ENCODE measurements at places on chromosomes 7 and 10.

GRCh38 chr10:75444781-75445386, 13.5 kb downstream of the LRMDA start:
- DNase-seq: no peak

GRCh38 chr7:26081638-26082037, 70.4 kb upstream of the NFE2L3 start:
- DNase-seq: no peak

GRCh38 chr10:69807696-69808095, 6.0 kb downstream of the COL13A1 start:
- DNase-seq: no peak

GRCh38 chr10:70052462-70053217, at the start of gene MACROH2A2:
Gene MACROH2A2 (plus strand): TSS chr10:70052846. CDS start chr10:70075659, 22,813 bp downstream.
- DNase-seq: peak; percentile 35

GRCh38 chr10:34288634-34289033, 526.5 kb downstream of the PARD3 start:
- no peak for DNase-seq

DNA sequence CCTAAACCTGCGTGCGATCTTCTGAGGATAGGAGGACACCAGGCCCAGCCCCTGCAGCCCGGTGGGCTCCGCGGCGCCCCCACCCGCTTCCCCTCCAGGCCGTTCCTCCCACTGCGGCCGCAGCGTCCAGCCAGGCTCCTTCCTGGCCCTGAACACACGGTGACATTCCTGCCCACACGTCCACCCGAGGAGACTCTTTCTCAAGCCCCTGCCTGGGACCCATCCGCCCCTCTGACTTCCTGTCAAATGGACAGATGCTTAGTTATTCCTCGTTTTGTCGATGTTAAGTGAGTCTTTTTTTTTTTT, 32.4 kb upstream of the RNF32 start:
- DNase-seq: no peak

GRCh38 chr10:129968853-129969183, 4.7 kb upstream of the EBF3 start:
- DNase-seq: no peak

- peak; percentile 4 for DNase-seq
Observed at GRCh38 chr10:25725917-25726716, 207.9 kb upstream of the MYO3A start.

DNA sequence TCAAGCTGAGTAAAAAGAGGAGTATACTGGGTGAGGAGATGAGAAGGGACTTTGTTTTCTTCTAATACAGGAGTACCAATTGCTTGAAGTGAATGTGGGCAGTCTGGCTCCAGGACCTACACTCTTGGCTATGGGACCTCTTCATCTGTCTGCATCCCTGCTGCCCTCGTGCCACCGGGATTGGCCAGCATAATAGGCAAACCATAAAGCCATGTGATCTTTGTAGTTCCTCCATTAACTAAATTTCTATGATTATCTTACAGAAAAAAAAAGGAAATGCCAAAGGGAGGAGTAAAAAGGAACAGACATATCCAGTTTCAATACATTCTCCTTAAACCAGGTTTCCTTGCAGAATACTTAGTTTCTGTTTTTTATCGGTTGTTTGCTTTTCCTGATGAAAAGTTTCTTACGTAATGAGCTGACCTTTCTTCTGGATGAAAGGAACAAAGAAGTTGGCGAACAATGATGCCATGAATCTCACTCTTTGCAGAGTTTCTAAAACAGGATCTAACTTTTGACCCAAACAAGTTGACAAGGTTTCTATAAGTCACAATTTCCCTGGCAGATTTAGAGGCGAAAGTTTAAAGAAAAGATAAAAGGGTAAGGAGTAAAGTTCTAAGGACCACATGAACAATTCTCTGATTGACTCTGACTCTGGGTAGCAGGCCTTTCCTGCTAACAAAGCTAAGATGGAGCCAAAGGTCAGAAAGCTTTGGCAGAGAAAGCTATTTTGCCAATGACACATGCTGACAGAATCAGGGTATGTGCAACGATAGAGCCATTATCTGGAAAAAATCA, 54.1 kb downstream of the LAMB1 start:
- DNase-seq: peak; percentile 77

DNA sequence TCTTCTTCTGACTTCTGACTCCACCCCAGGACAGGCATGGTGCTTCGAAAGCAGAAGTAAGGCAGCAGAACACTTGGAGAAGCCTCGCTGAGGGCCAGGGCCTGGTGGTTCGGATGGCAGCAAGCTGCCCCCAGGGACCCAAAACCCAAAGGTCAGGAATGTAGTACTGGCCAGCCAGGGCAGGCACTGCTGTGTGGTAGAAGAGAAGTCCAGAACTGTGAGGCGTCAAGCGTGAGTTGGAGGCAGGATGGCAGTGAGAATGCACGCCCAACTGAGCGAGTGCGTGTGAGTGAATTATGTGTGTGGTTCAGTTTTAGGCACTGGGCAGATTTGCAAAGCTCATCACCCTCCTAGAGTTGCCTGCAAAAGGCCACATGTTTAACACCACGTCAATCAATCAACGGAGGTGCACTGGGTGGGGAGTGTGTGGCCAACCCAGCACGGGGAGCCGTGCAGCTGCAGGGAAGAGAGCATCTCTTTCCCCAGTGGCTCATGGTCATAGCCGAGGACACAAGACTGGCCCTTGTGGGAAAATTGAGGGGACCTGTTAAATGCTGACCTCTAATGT, 144.3 kb downstream of the KCNMA1 start:
- no peak for DNase-seq

DNA sequence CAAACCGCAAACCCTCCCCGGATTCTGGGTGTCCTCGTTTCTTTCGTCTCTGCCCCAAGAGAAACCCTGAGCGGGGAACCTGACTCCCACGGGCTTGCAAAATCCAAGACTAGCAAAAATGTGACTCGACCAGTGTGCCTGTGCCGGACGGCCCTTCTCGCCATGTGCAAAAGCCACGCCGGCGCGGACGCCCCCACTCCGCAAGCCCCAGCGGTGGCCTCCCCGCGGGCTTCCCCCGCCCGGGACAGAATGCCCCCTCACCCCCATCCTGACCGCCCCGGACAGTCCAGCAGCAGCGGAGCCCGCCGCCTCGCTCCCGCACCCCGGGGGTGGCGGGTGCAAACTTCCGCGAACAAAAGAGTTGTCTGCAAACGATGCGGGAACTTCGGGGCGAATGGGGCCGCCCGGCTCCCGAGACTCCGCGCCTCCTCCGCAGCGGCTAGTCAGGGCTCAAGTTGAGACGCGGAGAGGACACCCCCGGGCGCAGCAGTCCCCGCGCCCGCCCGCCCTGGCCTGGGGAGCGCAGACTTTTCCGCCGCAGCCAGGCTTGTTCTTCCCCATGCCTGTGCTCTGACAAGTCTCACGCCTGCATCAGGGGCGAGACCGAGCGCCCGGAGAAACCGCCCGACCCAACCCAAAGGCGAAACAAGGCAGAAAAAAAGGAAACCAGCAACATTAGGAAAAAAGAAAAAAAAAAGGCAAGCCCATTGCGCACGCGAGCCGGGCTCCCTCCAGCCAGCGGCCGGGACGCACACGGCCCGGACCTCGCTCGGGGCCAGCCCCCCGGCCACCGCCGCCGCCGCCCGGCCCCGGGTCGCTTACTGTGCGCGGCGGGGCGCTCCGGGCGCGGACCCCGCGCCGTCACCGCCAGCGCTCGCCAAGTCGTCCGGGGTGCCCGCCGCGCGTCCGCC, 732 bp downstream of the FAM53B start:
- no peak for DNase-seq

- no peak for DNase-seq
Observed at GRCh38 chr10:38027986-38028385, 17.5 kb downstream of the ZNF33A start.

DNA sequence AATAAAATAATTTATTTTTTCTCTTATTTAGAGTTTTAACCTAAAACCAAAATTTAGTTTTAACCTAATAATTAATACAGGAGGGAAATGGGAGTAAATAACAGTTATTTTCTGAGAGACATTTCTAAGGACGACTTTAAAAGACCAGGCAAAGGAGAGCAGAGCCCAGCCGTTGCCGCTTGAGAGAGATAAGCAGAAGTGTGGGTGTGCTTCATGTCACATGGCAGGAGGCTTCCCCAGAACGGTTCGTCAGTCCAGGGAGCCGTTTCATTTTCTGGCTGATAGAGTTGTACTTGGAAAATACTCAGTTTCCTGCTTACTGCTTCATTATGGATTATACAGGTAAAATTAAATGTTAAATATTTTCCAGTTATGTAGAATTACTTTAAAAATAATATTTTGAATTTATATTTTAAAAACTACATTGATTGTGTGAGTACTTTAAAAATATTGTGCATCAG, 61.4 kb downstream of the ST7 start:
- no peak for DNase-seq

DNA sequence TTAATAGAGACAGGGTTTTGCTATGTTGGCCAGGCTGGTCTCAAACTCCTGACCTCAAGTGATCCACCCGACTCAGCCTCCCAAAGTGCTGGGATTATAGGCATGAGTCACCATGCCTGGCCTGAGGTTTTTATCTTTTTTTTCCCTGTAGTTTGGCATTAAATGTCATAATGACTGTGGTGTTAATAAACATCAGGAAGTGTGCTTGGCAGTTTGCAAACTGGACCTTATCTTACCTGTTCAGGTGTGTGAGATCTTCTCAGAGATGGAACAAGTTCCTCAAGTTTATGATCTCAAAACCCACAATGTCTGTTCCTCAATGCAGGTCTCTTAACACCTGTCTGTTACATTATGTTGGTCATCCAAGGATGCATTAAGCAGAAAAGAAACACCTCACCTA, 80.0 kb downstream of the ARID5B start:
- DNase-seq: no peak

DNA sequence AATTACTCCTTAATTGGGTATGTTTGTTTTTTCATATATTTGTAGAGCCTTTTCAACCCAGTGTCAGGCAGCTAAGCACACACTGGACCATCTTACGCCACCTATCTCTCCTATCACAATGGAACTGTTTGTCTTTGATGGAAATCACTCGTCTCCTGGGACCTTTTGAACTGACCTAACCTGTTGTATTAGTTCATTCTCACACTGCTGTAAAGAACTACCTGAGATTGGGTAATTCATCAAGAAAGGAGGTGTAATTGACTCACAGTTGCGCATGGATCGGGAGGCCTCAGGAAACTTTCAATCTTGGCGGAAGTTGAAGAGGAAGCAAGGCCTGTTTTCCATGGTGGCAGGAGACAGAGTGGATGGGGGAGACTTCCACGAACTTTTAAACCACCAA, 182.0 kb downstream of the TCERG1L start:
- no peak for DNase-seq

- no peak for DNase-seq
Observed at GRCh38 chr10:13831711-13832141, 245.0 kb downstream of the PRPF18 start.

DNA sequence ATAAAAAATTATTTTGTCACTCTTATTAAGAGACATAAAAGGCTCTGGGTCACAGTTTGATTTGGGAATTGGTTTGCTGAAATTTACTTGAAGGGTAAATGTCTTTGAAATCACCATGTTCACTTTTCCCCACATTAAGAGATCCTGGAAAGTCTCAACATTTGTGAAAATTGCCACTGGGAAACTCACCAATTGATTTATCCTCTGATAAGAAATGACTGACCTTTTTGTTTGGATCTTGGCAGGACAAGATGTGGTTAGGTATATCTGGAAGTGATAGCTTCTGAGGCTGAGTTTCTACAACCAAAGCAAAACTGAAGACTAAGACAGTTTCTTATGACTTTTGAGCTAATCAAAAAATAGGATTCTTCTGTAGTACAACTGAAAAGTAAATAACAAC, 107.1 kb upstream of the TMEM106B start:
- no peak for DNase-seq

DNA sequence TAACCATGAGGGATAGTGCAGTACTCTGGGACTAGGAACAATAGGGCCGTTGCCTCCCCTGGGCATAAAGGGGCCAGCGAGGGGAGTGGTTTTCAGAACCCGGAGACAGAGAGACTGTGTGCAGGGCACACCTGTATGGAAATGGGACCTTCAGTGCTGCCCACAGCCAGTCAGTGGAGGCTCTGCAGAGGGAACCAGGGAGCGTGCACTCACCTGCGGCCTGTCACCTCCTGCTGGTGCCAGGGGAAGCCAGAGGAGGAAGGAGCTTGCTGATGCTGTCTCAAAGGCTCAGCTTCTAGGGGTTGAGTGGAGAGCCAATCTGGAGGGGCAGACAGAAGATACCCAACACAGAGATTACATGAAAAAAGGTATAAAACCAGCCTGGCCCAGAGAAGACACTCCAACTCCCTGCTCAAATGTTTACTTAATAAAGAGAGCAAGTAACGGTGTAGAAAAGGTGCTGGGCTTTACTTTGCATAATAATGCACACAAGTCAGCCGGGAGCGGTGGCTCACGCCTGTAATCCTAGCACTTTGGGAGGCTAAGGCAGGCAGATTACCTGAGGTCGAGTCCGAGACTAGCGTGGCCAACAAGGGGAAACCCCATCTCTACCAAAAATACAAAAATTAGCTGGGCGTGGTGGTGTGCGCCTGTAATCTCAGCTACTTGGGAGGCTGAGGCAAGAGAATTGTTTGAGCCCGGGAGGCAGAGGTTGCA, 35.5 kb upstream of the WAPL start:
- DNase-seq: no peak

DNA sequence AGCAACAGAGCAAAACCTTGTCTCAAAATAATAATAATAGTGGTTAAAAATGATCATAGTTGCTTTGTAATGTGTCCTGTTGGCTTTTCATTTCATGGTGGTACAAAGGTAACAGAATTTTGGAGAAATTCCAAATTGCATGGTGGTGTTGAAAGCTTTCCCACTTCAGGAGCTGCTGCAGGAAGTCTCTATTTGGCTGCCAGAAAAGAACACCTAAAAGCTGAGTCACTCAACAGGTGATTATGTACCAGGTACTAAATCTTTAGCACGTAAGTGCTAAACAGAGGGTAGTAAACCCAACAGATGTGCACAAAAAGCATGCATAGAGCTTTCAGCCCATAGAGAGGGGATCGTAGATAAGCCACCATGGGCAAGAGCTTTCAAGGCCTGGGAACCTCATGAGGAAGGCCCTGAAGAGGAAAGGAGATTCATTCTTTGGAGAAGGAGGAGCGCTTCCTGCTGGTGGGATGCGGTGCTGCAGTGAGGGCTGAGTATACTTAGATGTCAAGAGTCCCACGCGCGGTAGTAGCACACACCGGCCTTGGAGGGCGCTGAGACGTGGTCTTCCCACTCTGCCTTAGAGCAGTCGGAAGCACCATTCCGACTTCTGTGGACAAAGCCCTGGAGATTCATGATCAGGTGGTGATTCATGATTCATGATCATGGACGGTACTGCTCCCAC, 118.7 kb downstream of the RALA start:
- no peak for DNase-seq

DNA sequence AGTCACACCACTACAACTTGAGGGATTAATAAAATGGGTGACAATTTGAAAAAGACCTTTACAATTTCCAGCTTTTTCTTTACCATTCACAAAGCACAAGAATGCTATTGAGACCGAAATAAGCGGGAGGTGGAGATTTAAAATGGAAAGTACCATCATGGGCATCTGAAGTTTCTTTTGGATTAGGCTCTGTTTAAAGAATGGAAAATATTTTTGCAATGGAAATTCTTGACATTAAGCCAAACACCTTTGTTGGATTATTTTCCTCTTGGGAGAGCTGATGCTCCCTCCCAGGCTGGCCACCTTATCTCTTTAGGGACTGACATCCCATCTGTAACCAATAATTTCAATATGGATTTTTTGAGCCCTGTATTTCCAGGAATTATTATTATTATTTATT, 62.5 kb downstream of the BPGM start:
- no peak for DNase-seq

- DNase-seq: no peak
Observed at GRCh38 chr10:103080891-103081581, 112.0 kb downstream of the NT5C2 start.
